ENCODE measurements at places on chromosomes 5 and 9.

- no peak for DNase-seq
Measured at GRCh38 chr5:143130613-143131305, 272.7 kb downstream of the NR3C1 start.

- no peak for DNase-seq
Measured at GRCh38 chr5:3993856-3994473, 398.3 kb downstream of the IRX1 start.

GRCh38 chr5:24831989-24832388 is 187.2 kb upstream of the CDH10 start:
- DNase-seq = no peak

GRCh38 chr9:68980341-68980914 is 33.5 kb downstream of the PRKACG start:
- no peak for DNase-seq

DNA sequence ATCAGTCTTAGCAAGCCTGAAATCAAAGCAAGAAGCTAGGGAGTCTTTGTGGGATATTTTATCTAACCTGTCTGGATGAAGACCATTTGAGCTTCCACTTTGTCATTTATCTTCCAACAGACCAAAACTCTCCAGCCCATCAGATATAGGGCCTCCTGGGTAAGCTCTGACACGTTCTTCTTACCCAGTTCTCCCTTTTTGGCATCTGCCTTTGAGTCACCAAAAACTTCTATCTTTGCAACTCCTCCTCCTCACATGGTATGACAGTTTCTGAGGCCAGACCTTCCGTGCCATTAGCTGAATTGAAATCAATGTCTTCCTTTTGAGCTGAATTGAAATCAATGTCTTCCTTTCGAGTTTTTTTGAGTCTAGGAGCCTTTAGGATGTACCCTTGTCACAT is 156.6 kb upstream of the SPRY4 start:
- no peak for DNase-seq

GRCh38 chr5:4533457-4534105 is 606.5 kb upstream of the ADAMTS16 start:
- no peak for DNase-seq

DNA sequence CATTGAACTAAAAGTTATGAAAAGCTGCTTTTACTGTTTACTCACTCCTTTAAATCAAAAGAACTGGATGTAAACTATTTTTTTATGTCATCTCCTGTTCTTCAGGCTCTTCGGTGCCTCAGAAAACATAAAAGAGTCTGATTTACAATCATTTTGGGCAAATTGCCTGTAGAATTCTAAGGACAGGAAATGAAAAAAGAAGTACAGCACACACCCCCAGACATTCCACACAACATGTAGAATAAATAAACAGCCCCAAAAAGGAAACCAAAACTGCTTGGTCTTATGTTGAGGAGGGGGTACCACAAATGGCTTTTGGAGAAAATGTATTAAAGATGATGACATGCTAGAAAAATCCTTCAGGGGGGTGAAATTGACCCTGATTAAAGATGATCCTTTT is 57.2 kb downstream of the ITGA1 start:
- DNase-seq = no peak

- DNase-seq = peak; percentile 87
Measured at GRCh38 chr5:180825768-180826525, 23.3 kb upstream of the MGAT1 start.

DNA sequence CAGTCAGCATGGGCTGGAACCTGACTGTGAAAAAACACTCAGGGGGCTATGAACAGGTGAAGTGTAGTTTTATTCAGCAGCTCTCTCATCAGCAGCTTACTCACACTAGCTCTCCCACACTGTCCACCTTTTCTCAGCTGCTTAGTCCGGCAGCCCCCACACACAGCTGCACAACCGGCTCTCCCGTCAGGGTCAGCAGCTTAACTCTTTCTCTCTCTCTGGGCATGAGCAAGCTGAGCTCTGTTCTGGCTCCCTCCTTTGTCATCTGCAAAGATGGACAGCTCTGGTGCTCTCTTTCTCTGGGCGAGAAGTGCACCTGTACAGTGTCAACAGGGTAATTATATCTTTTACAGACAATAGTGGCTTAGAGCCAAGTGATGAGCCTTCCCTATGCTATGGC is 8.2 kb downstream of the DMAC1 start:
- no peak for DNase-seq

DNA sequence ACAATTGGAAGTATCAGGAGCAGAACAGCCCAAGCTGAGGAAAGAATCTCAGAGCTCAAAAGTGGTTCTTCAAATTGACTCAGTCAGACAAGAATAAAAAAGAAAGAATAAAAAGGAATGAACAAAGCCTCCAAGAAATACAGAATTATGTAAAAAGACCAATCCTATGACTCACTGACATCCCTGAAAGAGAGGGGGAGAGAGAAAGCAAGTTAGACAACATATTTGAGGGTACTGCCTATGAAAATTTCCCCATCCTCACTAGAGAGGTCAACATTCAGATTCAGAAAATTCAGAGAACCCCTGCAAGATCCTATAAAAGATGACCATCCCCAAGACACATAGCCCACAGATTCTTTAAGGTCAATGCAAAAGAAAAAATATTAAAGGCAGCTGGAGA is 173.2 kb downstream of the ALDH1A1 start:
- no peak for DNase-seq

DNA sequence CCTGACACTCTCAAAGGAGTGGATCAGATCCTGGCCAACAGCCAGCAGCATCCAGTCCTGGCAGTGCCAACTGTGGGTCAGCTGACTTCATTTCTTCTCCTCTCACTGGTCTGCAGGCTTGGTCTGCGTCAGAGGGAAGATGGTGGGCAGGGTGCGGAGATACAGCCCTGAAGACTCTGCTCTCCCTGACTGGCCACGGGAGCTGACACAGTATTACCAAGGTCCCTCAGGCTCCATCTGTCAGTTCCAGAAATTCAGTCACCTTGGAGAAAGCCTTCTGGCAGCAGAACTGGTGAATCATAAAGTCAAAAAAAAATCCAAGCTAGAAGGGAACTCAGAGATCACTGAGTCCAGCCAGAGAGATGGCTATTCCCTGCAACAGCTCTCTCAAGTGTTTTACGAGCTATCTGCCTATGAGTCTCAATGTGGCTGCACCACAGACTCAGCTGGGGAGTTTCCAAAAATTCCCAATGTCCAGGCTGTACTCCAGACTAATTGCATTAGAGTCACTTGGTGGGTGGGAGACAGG is 27.9 kb downstream of the C1QTNF2 start:
- DNase-seq = peak; percentile 2

- DNase-seq = no peak
Measured at GRCh38 chr5:149872351-149873040, 72.1 kb downstream of the PDE6A start.

GRCh38 chr5:149728303-149728702 is 1.8 kb upstream of the PPARGC1B start:
- no peak for DNase-seq

DNA sequence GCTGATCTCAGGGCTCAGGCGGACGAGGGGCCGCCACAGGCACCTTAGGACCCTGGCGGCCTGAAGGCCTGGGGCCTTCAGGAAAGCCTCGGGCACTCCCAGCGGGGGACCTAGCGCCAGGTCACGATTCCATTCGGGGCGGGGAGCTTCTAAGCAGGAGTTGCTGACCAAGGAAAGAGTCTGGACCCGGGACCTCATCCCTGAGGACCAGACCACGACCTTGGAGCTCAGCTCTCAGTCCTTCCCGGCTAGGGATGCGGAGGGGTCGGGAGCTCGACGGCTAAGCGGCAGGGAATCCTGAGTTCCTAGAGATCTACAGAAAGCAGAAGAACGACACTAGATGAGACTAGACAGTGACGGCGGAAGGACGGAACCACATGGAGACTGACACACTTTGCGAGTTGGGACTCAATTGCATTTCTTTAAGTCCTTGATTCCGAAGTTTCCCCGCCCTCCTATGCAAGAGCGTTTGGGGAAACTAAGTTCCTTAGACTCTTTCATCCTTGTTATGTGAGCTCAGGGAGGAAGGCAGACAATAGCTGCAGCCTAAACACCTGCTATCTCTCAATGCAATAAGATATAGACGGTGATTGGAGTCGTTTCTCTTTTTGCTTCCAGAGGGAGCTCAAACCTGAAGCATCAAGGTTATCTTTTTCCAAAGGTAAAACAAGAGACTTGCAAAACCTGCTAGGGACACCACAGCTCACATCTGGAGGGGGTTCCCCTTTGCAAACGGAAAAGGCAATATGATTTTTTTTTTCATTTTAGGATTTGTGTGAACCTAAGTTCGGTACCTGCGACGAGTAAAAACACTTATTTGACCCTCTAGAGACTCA is 9.7 kb downstream of the NR2F1-AS1 start:
- no peak for DNase-seq

GRCh38 chr9:18922161-18922885 is 110.7 kb downstream of the SAXO1 start:
- DNase-seq = no peak

GRCh38 chr9:34179213-34180136 is 632 bp downstream of the UBAP1 start:
- no peak for DNase-seq

DNA sequence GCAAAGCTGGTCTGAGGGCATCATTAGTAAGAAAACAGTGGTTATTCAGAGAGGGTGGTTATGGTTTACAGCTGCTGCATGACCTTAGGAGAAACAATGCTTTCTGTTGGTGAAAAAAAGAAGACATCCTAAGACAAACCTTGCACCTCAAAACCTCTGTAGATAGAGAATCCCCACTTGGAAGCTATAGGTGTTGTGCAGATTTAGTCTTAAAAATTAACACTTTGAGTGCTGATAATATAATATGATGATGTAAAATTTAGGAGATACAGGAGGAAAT is 1.4 kb upstream of the PTTG1 start:
- no peak for DNase-seq

GRCh38 chr5:78162253-78162862 is 132.1 kb downstream of the AP3B1 start:
- peak; percentile 5 for DNase-seq

- no peak for DNase-seq
Measured at GRCh38 chr9:128055344-128056040, 11.6 kb downstream of the NAIF1 start.

GRCh38 chr9:7171396-7172153 is 413.8 kb downstream of the KDM4C start:
- no peak for DNase-seq

- peak; percentile 17 for DNase-seq
Measured at GRCh38 chr9:136726631-136727191, 14.3 kb downstream of the DIPK1B start.

DNA sequence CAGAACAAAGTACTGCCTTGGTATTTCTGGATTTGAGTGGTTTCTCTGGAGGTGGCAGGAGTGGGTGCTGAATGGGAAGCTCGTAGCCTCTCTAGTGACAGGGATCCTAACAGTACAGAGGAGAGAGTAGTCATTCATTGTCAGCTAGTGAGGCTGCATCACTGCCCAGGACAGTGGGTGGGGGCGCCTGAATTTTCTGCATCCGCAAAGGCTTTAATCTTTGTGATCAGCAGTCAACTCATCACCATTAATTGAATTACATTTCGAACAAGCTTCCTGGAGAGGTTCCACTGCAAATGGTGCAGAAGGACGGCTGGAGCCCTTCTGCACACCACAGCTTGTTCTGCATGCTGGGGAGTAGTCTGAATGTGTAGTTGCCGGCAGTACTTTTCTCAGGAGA is 77.5 kb downstream of the HSPA4 start:
- no peak for DNase-seq

- peak; percentile 79 for DNase-seq
Measured at GRCh38 chr9:70411121-70411929, 3.1 kb downstream of the KLF9 start.

- DNase-seq = no peak
Measured at GRCh38 chr9:91085517-91086291, 276.0 kb downstream of the AUH start.

GRCh38 chr5:33806738-33807442 is 84.9 kb downstream of the ADAMTS12 start:
- DNase-seq = peak; percentile 61

DNA sequence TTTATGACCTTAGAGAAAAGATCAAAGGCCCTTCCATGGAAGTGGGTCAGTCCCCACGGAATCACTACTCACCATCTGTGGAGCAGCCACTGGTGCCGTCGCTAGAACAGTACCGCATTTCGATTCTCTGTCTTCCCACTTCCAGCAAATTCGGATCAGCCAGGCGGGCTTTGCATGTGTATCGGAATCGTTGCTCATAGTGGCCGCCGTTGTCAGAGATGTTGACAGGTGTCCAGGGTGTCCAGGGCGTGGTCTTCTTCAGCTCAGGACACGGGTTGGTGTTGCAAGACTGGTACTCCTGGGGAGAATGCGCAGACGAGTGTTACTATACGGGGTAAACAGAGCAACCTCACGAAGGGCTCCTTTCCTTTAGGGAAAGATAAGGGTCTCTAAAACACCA is 479.5 kb downstream of the SEMA5A start:
- DNase-seq = no peak

DNA sequence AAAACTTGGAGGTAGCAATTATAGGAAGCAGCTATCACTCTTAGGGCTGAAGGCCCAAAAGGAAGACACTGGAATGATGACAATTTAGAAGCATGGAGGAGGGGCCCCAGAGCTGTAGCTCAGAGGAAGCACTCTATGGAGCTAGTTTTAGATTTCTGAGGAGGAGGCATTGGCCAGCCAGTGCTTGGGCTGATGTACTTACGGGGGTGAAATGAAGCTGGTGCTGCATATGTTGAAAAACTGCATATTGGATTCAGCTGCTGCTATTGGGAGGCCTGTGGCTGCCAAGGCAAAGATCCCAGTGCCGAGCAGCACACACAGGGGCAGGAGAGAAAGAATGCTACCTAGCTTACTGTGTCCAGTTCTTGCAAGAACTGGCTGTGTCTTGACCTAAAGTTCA is 53.9 kb upstream of the HMHB1 start:
- no peak for DNase-seq

- peak; percentile 18 for DNase-seq
Measured at GRCh38 chr9:130453487-130453886, 8.7 kb downstream of the ASS1 start.

DNA sequence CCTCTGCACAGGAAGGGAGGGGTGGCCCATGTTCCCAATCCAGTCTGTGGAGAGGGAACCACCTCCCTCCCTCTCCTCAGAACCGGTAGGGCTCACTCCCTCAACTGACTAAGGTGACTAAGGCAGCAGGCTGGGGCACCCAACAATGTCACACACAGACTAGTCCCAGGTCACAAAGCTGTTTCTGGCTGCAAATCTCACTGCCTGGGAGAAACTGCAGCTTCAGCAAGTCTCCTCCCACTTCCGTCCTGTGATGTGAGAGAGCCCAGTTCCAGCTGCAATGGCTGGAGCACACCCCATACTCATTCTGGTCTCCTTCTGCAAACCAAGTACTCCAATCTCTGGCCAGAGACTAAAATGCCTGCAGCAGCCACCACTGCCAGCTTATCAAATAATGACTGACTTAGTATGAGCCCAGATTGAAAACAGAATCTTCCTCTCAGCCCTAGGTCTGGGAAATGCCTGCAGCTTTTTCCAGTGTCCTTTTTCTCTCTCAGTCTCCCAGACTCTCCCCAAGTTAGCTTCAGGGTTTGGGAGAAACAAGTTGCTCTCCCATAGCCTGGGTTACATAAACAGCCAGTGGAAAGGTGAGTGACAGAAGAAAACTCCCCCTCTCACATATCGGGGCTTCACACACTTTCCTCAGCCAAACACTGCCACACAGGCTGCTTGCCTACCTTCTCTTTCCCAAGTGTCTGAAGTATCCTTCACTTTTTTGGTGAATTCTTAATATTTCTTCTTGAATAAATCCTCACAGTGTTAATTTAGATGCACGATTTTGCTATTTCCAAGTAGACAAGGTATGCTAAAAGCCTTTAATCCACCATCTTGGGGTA is 247.4 kb upstream of the RASA1 start:
- no peak for DNase-seq

All from brain microvascular endothelial cell (primary cell).